Activated CD4-positive, alpha-beta T cell treated with anti-CD3 and anti-CD28 coated beads, Interleukin-2, amount 50 U/mL, for 24 hours (primary cell): ENCODE measurements at places on chromosomes 2 and 18.

DNA sequence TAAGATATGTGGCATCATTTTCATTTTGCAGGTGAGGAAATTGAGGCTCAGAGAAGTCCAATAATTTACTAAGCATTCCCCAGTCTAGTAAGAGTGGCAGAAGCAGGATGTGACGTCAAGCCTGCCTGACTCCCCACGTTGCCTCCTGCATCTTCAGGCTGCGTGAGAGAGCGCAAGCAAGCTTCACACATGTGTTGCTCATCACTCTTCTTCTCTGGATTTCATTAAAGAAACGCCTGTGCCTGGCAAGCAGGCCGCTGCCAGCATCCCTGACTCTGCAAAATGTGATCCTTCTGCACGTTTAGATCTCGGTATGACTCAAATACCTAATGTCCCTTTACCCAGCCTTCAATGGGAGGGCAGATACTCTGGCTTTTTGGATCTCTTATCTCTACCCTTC lies 96.8 kb downstream of the PRKCE start:
- no peak for DNase-seq

GRCh38 chr2:129726216-129726615 lies 253.2 kb upstream of the RAB6C start:
- no peak for DNase-seq

GRCh38 chr18:34330308-34330707 lies 105.6 kb upstream of the NOL4 start:
- no peak for DNase-seq

DNA sequence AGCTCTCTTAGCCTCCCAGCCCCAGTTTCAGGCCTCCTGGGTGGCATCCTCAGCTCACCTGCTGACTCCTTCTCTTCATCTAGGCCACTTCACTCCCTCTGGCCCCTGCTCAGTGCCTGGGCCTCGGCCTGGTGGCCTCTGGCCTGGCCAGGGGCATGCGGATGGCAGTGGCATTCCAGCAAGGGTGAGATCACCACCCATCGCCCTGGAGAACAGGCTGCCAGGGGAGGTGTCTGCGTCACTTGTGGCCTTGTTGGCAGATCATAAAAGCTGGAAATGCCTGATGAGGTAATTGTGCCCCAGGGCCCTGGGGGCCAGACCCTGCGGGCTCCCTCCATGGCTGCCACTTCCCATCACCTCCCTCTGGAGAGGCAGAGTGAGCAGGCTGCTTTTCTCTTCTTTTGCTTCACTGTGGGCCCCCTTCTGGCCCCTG lies 72.5 kb upstream of the SMAD2 start:
- no peak for DNase-seq

GRCh38 chr18:46418663-46419260 lies 238.3 kb downstream of the LOXHD1 start:
- no peak for DNase-seq

- DNase-seq, result no peak
Measured at GRCh38 chr2:196617430-196617829, 22.1 kb upstream of the CCDC150 start.

DNA sequence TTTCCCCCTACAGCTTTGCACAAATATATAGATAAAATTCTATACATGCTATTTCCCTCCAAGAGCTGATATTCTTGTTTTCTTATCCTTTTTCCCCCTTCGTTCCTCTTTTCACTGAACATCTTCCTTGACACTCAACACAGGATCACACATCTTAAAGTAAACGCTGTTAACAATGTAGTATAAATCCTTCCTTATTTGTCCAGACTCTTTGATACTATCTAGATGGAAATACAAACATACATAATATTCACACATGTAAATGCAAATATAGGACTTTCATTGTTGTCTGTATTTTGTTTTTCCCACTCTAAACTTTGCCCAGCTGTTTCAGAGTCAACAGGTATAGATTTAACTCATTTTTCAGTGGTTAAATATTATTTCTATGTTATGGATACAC lies 3.0 kb upstream of the TACR1 start:
- no peak for DNase-seq

- no peak for DNase-seq
Measured at GRCh38 chr2:29225814-29226213, 110.6 kb downstream of the CLIP4 start.

DNA sequence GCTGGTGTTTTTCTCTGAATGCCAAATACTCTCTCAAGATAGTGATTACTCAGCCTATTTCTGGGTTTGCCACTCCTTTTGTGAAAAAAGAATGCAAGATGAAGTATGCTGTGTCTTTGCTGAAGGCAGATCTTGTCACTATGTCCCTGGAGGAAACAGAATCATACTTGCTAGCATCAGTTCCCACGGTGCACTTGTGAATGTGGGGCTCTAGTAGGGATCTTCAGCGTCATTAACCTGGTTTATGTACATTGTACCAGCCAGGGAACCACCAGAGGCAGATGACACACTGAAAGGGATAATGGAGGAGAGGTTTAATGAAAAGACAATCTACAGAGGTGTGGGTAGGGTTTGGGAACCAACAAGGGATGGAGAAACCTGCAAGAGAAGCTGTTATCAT lies 131.0 kb upstream of the CXCR4 start:
- no peak for DNase-seq

GRCh38 chr2:33457556-33458247 lies 18.7 kb upstream of the RASGRP3 start:
- no peak for DNase-seq

- no peak for DNase-seq
Measured at GRCh38 chr2:73128841-73129535, 16.2 kb upstream of the RAB11FIP5 start.

DNA sequence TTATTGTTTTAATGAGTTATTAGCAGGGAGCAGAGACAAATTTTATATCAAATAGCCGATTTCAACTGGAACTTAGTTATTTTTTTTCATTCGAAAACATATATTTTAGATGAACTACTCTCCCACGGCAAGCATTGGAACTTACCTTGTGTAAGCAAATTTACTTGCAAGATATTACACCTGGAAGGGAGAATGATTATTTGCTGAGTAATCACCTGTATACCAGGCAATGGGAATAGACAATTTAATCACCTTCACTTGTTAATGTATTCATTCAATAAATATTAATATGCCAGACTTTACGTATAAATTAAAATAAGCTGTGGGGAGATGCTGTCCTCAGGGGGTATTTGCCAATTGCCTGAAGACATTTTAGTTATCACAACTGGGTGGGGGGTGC lies 1069.9 kb upstream of the CHAC2 start:
- DNase-seq, result no peak

GRCh38 chr2:162839419-162839818 lies 852 bp upstream of the KCNH7 start:
- no peak for DNase-seq

DNA sequence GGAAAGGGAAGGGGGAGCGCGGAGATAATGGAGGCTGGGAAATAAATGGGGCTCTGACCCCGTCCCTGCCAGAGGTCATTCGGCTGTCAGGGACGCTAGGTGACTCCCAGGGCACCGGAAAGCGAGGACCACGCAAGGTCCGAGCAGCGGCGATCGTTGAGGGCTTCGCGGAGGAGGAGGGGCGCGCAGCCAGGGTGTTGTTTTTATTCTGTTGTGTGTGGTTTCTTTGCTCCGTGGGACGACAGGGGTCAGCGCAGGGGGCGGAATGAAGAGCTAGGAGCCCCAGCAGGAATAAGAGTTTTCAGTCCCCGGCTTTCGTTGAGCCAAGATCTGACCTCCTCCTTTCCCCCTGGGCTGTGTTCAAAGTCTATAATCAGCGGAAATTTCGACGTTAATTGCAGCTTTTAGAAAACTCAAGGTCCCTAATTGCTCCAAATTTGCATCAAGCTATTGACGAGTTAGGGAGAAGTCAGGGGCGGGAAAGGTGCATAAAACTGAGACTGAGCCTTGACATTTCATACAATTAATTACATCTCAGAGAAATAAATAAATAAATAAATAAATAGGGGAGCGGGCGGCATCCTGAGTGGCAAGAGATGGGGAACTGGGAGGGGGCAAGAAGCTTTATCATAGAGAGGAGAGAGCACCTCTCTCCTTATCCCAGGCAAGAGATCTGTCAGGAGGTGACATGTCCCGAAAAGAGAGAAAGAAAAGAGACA lies 2.2 kb downstream of the GAD1 start:
- DNase-seq, result no peak

DNA sequence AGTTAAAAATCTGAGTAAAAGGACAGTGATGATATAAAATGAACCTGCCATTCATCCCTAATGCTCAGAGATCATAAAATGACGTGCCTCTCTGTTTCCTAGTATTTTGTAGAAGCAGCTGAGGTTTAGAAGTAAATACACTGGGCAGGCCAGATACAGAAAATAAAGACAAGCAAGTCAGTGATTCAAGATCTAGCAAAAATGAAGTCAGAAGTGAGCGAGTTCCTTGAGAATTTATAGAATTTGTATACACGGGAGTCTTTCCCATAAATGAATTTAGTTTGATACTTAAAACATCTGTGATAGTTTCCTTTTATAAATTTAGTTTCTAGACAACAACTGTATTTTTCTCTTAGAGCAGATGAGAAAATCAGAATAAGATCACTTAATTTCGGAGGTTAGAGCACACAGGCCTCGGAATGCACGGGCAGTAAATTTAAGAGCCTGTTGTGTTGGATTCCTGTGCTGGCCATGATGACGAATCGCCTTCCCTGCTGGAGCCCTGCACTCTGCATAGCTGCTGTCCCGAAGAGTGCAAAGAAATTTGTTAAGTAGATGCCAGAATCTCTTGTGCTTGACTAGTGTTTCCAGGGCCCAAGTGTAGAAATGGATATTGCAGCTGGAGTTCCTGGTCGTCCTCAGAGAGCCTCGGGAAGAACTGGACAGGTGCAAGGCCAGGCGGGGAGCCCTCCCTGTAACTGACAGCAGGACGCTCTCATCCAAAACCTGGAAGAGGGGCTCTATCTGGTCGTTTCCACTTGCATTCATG lies 83.7 kb upstream of the RBM44 start:
- no peak for DNase-seq

GRCh38 chr18:38883111-38883510 lies 1317.5 kb upstream of the CELF4 start:
- no peak for DNase-seq

GRCh38 chr2:132915812-132916549 lies 246.0 kb upstream of the LYPD1 start:
- DNase-seq, result no peak

DNA sequence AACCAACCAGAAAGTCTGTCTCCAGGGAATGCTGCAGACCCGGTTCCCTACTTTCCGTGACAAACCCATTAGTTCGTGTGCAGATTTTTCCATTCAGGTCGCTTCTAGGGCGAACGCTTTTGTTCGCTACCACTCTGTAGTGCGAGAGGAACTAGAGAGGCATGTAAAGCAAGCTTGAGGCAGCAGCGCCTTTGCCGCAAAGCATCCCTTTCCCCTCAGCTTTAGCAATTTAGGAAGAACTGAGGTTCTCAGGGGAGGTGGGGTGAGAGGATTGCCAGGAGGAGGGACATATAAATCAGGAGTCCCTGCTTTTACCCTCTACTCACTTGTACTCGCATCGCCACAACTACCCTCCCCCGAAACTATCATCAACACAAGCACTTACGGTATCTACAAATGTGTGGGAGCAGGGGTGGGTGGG lies 748 bp upstream of the ZNF804A start:
- DNase-seq, result no peak

GRCh38 chr18:58054041-58054781 lies 10.2 kb downstream of the NEDD4L start:
- DNase-seq, result no peak

DNA sequence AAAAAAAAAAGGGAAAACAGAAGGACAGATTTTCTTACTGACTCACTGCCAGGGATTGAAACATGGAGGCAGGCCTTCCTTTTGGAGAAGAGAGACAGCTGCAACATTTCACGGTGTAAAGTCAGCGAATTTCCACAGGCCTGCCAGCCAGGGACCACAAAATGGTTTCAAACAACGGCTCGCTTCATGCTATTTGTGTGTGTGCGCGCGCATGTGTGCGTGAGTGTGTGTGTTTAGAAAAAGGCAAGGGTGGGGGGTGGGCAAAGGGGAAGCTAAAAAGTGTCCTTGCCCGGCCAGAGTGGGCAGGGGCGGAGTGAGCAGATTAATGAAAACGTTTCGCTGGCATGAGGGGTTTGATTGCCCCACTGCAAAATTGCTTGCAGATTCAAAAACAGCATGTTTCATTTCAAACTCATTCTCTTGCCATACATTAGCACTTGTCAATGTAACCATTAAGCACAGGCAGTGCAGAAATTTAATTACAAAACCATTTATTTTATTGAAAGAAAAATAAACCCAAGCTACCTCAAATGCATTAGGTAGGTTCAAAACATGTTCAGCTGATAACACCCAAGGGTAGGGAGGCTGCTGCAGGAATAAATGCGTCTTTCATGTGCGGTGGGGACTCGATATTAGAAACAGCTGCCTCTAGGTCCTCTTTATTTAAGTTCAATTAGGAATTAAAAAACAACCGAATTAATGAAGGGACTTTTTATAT lies 182.1 kb upstream of the SIX2 start:
- no peak for DNase-seq

DNA sequence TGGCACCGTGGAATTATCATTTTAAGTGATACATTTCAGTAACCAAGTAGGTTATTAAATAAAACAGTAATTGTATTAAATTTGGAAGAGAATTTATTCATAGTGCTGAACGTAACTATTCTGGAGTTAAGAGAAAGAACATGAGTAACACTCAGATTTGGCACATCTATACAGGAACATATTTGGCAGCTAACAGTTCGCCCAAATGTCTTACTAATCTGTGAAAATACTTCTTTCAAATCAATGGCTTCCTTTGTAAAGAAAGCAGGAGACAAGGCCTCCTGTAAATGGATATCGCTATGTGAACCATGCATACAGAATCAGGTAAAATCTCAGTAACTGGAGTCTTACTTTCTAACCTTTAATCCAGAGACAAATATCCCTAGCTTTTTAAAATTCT lies 64.4 kb downstream of the ZNF516 start:
- no peak for DNase-seq

DNA sequence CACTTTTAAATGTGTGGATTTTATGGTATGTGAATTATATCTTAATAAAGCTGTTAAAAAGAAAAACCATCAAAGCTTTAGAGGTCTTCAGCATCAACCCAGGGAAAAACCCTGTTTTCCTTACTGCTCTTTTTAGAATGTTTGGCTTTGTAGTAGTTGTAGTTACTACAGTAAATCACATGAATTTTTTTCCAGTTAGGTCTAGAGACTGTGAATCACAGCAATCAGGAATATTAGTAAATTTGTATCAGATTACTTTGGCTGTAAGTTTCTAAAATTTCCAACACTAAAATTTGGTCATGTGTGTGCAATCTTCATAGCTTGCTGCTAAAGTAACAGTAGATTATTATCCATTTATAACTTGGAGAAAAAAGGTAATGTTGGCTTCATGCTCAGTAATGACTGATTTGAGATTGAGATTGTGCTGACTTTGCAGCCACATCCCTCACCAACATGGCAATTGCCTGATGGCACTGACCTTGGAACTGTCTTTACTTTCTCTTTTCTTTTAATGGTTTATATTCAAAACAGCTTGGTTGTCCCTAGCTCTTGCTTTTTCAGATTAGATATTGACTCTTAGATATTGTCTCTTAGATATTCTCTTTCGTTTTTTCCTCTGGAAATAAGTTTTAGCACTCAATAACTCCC lies 41.1 kb downstream of the LCLAT1 start:
- no peak for DNase-seq

DNA sequence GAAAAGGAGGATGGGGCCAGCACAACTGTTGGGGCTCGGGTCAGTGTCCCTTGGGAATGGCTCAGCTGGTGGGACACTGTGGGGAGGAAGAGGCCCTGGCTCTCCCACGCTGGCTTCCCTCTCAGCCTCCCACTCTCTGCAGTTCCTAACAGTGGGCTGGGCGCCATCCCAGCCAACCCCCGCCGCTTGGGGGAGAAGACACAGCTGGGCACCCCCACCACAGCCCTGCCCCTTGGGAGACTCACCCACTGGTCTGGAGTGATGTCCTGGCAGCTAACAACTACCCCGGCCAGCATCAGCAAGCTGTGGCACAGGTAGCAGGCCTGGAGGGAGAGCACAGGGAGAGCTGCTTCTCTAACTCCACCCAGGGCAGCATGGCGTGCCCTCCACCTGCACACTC lies 8.3 kb upstream of the SEMA4C start:
- DNase-seq, result no peak
